ENCODE measurements at places on chromosomes 6 and 20. TPM values are rescaled to one million over a fixed set of nuclear protein-coding genes. Genes with fewer than 3 reads are reported as not detected.

- H3K36me3 ChIP-seq: no peaks in the 10 kb centered on the region
- H3K4me1 ChIP-seq: no peaks in the 10 kb centered on the region
- H3K4me3 ChIP-seq: no peak overlapping the region
- H3K27me3 ChIP-seq: no peaks in the 10 kb centered on the region
- no peak overlapping the region for H3K27ac ChIP-seq
- no peak for DNase-seq
These were observed 234.9 kb upstream of the PLN start for GRCh38 chr6:118313208-118313607.

GRCh38 chr6:69816569-69816968 is 19.8 kb upstream of the LMBRD1 start:
- H3K27me3 ChIP-seq: no peaks in the 10 kb centered on the region
- no peak overlapping the region for H3K27ac ChIP-seq
- H3K4me1 ChIP-seq: no peaks in the 10 kb centered on the region
- H3K36me3 ChIP-seq: no peaks in the 10 kb centered on the region
- H3K4me3 ChIP-seq: no peak overlapping the region
- DNase-seq: no peak

- H3K27ac ChIP-seq: no peak overlapping the region
- no peaks in the 10 kb centered on the region for H3K27me3 ChIP-seq
- no peak for DNase-seq
- H3K4me3 ChIP-seq: no peak overlapping the region
These were observed 217.5 kb downstream of the TMEM200A start for GRCh38 chr6:130583268-130583667.

GRCh38 chr20:56360133-56360907 is 1.5 kb downstream of the FAM210B start:
- H3K36me3 ChIP-seq: no peaks in the 10 kb centered on the region
- H3K27ac ChIP-seq: no peak overlapping the region
- H3K4me3 ChIP-seq: peak overlapping the region; percentile 77
- peaks cover 7% of the 10 kb centered on the region for H3K4me1 ChIP-seq

- no peak overlapping the region for H3K4me3 ChIP-seq
- H3K27me3 ChIP-seq: no peaks in the 10 kb centered on the region
- no peaks in the 10 kb centered on the region for H3K36me3 ChIP-seq
- H3K27ac ChIP-seq: no peak overlapping the region
These were observed 205.4 kb downstream of the TPBG start for GRCh38 chr6:82569022-82569421.

- H3K27ac ChIP-seq: no peak overlapping the region
- H3K36me3 ChIP-seq: no peaks in the 10 kb centered on the region
- no peak overlapping the region for H3K4me3 ChIP-seq
- H3K4me1 ChIP-seq: peaks cover 3% of the 10 kb centered on the region
- no peak for DNase-seq
These were observed 23.8 kb downstream of the IYD start for GRCh38 chr6:150392452-150393220.

DNA sequence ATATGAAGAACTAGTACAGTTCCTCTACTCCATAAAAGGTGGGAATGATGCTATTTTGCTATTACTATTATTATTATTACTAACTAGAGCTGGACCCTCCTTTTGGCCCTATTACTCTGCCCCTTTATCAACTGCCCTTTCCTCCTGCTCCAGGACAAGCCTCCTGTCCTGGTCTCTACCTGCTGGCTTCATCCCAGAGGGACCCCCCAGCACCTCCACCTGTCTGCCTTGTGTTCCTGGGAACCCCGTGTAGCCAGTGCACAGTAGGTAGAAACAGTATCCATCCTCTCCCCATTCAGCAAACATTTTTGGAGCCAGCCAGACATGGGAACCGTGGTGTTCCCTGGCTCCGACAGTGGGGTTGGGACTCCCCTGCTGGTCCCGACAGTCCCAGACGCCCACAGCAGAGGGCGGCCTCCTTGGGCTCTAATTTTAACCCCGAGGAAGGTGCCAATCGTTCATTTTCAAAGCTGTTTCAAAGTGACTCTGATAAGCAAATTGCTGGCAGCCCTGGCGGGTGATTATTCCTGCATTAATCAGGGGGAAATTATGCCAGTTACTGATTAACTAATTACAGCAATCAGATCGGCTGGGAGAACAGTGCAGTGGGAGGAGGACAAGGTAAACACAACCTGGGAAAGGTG is 44.2 kb upstream of the MDGA1 start:
- H3K4me3 ChIP-seq: no peak overlapping the region
- no peak for DNase-seq
- no peaks in the 10 kb centered on the region for H3K36me3 ChIP-seq
- peaks cover 8% of the 10 kb centered on the region for H3K4me1 ChIP-seq
- peaks cover 11% of the 10 kb centered on the region for H3K27me3 ChIP-seq

DNA sequence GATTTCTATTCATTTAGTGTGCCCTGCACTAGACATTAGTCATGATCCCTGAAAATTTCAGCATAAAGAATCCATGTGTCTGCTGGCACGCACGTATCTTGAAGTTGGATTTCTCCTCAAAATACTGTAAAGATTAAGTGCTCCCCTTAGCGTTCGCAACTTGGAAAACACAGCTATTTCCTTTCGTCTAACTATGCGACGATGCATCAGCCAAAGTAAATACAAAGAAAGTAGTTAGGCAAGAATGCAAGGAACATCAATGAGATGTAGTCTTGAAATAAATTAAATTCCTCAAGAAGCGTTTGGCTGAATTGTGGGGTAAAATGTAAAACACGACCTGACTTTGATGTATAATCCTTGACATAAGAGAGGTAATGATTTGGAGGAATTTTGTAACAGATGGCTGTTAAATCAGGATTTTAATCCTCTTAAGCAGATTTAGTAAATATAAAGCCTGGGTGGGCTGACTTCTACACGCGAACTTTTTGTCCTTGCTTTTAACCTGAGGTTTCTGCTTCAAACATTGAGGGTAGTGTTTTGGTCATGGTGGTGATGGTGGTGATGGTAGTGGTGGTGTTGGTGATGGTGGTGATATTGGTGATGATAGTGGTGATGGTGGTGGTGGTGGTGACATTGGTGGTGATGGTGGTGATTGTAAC is 88.2 kb downstream of the FOXF2 start:
- no peaks in the 10 kb centered on the region for H3K27me3 ChIP-seq
- no peak for DNase-seq
- H3K36me3 ChIP-seq: no peaks in the 10 kb centered on the region

- no peaks in the 10 kb centered on the region for H3K27me3 ChIP-seq
- no peak overlapping the region for H3K27ac ChIP-seq
- H3K36me3 ChIP-seq: no peaks in the 10 kb centered on the region
- H3K4me1 ChIP-seq: no peaks in the 10 kb centered on the region
- no peak for DNase-seq
These were observed 96.2 kb downstream of the SMAP1 start for GRCh38 chr6:70763754-70764510.

DNA sequence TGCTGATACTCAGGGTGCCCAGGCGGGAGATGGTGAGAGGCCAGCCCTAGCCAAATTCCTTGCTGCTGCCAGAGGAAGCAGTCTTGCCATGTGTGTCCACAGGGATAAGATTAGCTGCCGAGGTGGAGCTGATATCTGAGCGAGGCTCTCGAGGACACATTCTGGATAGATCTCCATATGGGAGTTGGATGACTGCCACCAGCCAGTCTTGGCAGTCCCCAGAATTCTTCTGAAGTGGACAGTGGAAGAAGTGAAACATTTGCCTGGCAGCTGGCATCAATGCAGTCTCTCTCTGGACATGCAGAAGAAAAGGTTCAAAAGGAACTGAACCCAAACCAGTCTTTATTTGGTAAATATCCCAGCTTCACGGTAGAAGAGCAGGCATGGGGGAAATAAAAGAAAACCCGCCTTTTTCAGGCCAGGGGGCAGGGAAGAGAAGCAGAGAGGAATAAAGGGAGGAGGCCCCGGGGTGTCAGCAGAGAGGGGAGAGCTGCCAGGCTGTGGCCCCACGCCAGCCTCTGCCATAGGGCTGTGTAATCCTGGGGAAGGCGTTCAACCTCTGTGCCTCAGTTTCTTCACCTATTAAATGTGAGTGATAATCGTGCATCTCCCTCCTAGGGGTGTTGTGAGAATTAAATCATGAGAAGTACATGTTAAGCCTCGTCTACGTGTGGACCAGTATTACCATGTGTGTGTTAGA is 3.7 kb upstream of the FUCA2 start:
- no peak for DNase-seq
- no peak overlapping the region for H3K27ac ChIP-seq
- no peaks in the 10 kb centered on the region for H3K36me3 ChIP-seq
- peaks cover 2% of the 10 kb centered on the region for H3K4me1 ChIP-seq

DNA sequence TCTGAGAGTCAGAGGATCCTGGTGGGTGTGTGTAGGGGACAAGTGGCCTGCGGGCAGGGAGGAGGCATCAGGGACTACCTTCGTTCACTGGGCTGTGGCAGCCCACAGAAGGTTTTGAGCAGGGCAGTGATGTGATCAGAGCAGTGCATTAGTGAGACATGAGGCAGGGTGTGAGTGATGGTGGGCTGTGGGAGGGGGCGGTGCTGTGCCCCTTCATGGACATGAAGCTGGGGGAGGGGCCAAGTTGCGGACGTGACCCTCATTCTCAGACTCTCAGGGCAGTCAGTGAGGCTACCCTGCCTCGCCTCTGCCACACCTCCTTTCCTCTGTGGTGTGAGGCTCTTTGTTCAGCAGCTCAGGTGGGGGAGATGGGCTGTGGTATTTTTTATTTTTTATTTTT is 142.2 kb upstream of the RNF24 start:
- DNase-seq: no peak
- no peak overlapping the region for H3K27ac ChIP-seq
- peaks cover 47% of the 10 kb centered on the region for H3K4me1 ChIP-seq
- no peaks in the 10 kb centered on the region for H3K36me3 ChIP-seq

- no peak overlapping the region for H3K27ac ChIP-seq
- no peak overlapping the region for H3K4me3 ChIP-seq
- H3K4me1 ChIP-seq: no peaks in the 10 kb centered on the region
- no peaks in the 10 kb centered on the region for H3K27me3 ChIP-seq
- no peak for DNase-seq
- no peaks in the 10 kb centered on the region for H3K36me3 ChIP-seq
These were observed 230.9 kb downstream of the CDC5L start for GRCh38 chr6:44618371-44618770.

DNA sequence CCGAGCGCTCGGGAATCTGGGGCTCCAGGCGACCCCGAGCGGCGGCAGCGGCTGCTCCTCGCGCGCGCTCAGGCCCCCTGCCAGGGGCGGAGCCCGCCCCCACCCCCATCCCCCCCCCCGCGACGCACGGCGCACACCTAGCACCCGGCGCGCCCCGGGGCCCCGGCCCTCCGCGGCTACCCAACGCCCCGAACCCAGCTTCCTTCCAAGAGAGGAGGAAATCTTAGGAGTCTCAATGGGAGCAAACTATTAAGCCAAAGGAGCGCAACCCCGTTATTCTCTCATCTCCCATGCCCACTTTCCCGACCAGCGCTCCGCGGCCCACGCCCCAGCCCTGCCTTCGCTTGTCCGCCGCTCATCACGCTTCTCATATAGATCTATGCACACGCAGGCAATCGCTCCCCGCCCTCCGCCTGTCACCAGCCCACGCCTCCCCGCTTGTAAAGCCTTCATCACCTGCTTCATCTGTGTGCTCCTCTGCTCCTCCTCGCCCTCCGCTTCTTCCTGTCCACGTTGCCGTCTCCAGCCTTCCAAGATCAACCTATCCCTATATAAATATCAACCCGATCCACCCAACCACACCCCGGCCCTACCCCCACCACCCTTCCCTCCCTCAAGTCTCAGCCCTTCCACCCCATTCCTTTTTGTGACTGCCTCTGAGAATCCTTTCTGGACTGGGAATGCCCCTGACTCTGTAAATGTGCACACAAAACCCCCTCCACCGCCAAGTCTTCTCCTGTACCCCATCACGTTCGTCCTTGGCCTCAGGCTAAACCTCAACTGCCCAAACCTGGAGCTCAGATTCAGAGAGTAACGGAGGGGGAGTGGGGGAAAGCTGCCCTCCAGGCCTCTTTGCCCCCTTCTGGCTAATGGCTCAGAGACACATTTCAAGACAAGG is at the start of gene DLK2:
TSS of gene DLK2 (minus strand) at position 18 of the 898 bp plus-strand sequence. CDS start 723 bp downstream, outside the sequence.
- no peaks in the 10 kb centered on the region for H3K27me3 ChIP-seq
- H3K4me1 ChIP-seq: peaks cover 8% of the 10 kb centered on the region
- no peak for DNase-seq
- H3K36me3 ChIP-seq: no peaks in the 10 kb centered on the region
- no peak within 1 kb of the TSS for H3K27ac ChIP-seq
- H3K4me3 ChIP-seq: peak within 1 kb of the TSS; percentile 50

DNA sequence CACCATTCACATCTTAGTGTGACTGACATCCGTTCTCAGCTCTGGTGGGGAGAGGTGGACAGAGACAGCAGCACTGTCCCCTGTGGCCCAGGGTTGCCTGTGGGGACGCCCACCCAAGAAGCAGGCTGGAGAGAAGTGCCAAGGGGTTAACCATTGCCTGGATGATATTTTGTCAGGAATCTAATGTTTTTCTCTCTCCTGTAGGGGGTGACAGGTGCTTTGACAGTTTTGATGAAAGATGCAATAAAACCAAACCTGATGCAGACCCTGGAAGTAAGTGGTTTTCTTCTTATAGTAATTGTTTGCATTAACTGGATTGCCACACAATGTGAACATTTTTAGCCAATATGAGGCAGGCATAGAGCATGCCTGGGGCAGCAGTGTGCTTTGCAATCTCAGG is 99.3 kb downstream of the MTHFD1L start:
- H3K27me3 ChIP-seq: no peaks in the 10 kb centered on the region
- H3K27ac ChIP-seq: no peak overlapping the region
- H3K36me3 ChIP-seq: peaks cover 17% of the 10 kb centered on the region
- no peak for DNase-seq

DNA sequence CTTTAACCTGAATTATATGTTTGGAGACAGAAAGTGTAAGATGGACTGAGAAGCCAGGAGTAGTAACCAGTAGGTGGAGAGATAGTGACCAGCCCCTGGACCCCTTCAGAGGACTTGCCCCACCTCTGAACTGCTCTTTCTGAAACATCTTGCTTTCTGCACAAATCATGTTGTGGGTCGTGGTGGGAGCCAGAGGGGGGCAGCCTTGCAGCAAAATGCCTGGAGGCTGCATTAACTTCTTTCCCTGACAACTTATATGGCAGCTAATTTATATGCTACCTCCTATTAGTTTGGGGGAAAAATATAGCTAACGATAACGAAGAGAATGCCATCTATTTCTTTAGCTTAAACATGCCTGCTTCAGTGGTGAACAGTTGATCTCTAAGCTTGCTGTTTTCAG is 859.8 kb downstream of the MAFB start:
- H3K36me3 ChIP-seq: no peaks in the 10 kb centered on the region
- H3K4me3 ChIP-seq: no peak overlapping the region
- DNase-seq: no peak
- H3K27me3 ChIP-seq: no peaks in the 10 kb centered on the region

GRCh38 chr20:14337400-14338171 is at the start of gene FLRT3:
TSS of gene FLRT3 (minus strand) at chr20:14337612. CDS start at chr20:14327506, 10,106 bp downstream.
- H3K36me3 ChIP-seq: no peaks in the 10 kb centered on the region
- no peaks in the 10 kb centered on the region for H3K27me3 ChIP-seq
- peaks cover 5% of the 10 kb centered on the region for H3K4me1 ChIP-seq
- H3K4me3 ChIP-seq: peak within 1 kb of the TSS; percentile 55
- DNase-seq: peak; percentile 83

TCF15 gene
- total RNA-seq: not detected

SIRPD gene
- not detected for total RNA-seq

ZNF831 gene
- total RNA-seq: 0.15 TPM

SLC2A4RG gene
- 121 TPM for total RNA-seq

C20orf141 gene
- total RNA-seq: not detected

ZGPAT gene
- 30.6 TPM for total RNA-seq

MOXD1 gene
- 1.0 TPM for total RNA-seq

LY6G6F gene
- not detected for total RNA-seq

ZNF318 gene
- total RNA-seq: 15.2 TPM

PRND gene
- not detected for total RNA-seq

CTNNBL1 gene
- 55.4 TPM for total RNA-seq

TRMT11 gene
- total RNA-seq: 41.8 TPM
